ENCODE measurements at places on chromosomes 11 and 22.

- DNase-seq = no peak
Observed at GRCh38 chr11:107202241-107202640, 184.0 kb upstream of the GUCY1A2 start.

GRCh38 chr11:26896719-26897118 lies 97.2 kb upstream of the FIBIN start:
- no peak for DNase-seq

DNA sequence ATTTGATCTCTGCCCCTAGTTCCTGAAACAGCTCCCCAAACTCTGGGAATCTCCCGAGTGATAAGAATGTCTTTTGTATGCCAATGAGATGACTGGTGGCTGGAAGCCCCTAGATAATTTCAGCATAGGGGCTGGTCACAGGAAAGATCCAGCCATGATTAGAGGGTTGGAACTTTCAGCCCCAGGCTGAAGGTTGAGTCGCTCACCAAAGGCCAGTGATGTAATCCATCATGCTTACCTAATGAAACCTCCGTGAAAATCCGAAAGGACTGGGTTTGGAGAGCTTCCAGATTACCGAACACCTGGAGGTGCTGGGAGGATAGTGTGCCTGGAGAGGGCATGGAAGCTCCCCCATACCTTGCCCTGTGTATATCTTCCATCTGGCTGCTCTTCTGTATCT lies 26.0 kb downstream of the LRRC32 start:
- DNase-seq = no peak

GRCh38 chr22:28773461-28773867 lies 969 bp downstream of the CCDC117 start:
- no peak for DNase-seq

GRCh38 chr11:124656774-124657630 lies 16.5 kb downstream of the SIAE start:
- DNase-seq = no peak
